ENCODE measurements at places on chromosomes 11 and 22. TPM values are rescaled to one million over a fixed set of nuclear protein-coding genes. Genes with fewer than 3 reads are reported as not detected.

DNA sequence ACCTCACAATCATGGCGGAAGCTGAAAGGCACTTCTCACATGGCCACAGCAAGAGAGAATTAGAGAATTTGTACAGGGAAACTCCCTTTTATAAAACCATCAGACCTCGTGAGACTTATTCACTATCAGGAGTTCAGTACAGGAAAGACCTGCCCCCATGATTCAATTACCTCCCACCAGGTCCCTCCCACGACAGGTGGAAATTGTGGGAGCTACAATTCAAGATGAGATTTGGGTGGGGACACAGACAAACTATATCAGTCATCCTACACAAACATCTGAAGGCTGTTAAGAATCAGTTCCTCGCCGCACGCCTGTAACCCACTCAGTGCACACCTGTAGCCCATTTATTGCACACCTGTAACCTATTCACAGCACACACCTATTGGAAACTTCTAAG, 39.8 kb downstream of the CHST1 start:
- no peak for DNase-seq

DNA sequence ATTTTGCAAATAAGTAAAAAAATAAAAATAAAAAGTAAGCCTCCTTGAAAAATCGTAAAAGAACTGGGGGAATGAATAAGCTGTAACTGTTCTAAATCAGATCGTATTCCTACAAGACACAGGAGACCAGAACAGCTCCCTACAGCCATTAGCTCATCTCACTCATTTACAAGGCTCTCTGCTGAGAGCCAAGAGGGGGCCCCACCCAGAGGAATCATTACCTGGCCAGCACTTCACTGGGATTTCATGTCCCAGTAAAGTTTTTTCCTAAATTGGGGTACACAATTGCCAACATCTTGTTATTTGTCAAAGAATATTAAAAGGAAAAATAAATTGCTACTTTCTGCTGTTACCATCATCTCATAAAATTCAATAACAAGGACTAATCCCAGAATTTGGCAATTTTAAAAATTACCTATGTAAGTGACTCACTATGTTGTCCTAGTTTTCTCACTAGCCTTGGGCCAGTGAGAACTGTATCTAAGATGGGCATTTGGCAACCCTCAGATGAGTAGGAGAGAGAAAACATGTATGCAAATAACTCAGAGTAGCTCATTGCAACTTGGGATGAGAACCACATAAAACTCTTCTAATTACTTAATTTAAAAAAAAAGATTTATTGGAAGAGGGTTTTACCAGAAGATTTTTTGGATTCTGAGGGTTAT, 18.4 kb upstream of the SMTN start:
- no peak for DNase-seq

- DNase-seq = no peak
These were observed 171.9 kb upstream of the MPPED2 start for GRCh38 chr11:30758012-30758411.

DNA sequence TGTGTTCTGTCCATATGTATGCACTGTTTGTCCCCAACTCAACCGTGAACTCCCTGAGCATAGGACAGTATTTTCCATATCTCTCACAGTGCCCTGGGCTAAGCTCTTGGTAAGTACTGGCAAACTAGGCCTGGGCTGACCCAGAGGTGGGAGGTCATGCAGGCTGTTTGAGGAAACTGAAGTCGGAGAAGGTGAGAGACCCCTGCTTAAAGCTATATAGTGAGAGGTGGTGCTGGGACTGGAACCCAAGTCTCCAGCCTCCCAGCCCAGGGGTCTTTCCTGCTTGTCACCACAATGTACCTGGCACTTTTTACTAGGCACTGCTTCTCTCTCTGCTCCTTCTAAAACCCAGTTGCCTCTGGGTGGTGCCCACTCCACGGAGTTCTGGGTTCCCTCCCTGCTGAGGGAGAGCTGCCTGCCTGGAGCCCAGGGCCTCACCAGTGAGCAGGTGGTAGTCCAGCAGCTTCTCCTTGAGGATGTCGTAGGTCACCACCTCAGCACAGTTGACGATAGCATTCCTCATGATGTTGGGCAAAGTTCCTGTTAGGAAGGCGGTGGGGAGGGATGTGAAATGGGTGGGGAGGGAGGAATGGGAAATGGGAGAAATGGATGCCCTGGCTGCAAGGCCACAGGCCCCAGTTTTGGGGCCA, 4.7 kb downstream of the UCP3 start:
- no peak for DNase-seq

DNA sequence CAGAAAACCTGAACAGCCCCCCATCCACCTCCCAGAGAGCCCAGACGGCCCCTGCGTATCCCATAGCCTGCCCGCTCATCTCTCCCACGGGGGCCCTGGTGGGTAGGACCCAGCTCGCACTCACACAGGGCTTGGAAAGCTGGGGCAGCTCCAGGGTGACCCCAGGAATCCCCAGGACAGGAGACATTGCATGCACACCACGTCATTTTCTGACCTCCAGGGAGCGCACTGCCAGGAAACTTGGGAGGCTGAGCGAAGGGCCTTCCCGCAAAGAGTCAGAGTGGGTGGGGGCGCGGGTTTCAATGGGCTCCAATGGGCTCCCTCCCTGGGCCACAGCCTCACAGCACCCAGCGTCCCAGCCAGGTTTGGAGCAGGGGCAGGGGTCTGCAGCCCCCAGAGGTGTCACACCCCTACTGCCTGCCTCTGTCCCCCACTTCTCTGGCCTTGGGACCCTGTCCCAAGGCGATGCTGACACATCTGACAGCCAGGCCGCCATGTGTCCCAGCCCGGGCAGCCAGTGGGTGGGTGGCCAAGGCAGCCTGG, 8.2 kb upstream of the SYT8 start:
- no peak for DNase-seq

DNA sequence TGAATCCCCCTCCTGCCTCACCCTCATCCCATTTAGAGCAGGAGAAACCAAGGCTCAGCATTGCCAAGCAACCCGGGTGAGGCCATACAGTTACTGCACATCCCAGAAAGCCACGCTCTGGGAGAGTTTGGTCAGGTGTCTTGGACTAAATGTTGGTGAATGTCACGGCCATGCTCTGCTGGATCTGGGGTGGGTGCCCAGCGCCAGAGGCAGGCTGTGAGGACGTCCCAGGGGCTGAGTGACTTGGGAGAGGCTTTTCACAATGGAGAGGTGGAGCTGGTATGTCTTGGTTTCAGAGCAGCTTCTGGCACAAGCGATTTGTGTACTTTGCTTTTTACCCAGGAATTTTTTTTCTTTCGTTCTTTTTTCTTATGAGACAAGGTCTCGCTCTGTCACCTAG, 6.6 kb downstream of the SERHL2 start:
- no peak for DNase-seq

DNA sequence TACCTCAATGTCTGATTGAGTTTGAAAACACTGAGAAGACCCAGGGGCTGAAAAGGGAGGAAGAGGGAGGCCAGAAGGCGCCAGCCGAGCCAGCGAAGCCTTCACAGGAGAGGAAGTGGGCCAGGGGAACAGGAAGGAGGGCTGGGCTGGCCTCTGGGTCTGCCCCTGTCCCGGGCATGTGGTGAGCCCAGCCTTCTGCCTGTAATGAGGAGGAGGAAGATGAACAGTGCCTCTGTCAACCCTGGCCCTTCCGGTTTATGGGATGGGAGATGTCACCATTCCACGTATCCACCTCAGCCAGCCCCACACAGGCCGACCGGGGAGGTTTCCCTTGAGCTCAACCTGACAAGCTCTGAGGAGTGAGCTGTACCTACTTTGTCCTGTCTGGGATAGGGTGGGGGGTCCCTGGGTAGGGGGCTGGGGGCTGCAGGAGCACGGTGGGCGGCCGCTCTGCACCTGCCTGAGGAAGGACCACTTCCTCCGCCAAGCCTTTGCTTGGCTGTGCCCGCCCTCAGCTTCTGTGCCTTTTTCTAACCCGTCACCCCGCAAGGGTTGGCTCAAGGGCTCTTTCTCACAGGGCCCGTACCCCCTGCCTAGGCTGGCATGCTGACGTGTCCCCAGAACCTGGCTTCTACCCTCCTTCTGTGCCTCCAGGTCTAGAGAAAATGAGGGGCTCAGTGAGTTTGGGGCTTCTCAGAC, 2.0 kb downstream of the PARVG start:
- peak; percentile 74 for DNase-seq

DNA sequence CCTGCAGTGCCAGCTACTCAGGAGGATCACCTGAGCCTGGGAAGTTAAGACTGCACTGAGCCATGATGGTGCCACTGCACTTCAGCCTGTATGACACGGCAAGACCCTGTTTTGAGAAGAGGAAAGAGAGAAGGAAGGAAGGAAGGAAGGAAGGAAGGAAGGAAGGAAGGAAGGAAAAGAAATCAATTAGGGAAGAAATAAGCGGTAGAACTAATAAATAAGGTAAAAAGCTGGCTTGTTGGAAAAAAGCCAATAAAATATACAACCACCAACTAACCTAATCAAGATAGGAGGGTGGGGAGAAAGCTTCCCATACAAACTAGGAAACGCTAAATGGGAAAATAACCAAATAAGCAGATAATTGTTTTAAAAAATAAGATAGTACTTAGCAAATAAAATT, 12.3 kb downstream of the A4GALT start:
- DNase-seq = no peak

DNA sequence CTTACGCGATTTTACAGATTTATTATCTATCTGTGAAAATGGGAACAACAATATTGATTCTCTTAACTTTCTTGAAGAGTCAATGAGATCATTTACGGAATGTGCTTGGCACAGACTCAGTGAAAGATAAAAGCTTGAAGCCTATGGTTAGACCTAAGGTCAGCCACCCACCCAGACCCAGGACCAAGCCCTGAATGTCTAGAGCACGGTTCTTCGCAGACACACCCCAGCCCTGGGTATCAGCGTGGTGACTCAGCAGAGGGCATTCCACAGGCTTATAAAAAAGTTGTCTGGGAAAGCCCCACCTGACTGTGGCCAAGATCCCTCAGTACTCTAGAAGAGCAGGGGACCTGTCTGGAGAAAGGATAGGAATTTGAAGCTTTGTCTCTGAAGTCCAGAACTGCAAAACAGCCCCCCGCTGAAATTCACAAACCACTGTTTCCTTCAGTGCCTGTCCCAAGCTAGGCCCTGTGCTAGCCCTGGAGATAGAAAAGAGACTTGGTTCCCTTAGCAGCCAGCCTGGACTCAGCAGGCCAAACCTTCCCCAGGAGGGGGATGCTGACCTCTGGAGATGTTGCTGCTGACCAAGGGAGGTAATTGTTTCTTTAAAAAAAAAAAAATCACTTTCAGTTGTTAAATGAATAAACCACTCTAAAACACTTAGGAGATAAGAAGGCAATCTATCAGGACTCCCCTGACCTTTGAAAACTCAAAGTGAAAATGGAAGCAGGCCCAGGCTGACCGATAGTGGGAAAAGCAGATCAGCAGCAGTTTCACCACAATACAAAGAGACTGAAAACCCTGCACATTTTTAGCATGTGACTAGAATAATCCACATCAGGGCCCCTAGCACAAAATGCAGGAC, 114.0 kb downstream of the ABTB2 start:
- DNase-seq = peak; percentile 83

DNA sequence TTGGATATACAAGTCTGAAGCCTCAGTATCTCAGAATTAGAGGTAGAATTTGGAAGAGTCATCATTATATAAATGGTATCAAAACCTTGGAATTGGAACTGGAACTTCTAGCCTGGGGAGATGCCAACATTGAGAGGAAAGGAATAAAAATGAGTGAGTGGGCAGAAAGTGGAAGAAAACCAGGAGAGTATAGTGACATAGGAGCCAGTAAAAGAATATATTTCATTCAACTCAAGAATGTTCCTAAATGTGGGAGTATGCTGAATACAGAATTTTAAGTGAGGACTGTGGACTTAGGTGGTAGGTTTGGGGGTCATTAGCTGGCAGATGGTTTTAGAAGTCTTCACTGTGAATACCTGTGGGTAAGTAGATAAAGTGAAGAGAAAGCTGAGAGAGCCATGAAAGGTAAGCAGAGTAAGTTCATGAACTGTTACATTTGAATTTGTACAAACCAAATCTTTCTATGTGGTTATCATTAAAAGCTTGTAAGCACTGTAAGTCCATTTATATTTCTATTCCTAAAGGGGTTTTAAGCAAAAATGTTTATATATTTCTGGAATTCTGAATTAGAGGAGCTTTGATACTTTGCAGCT, 60.2 kb downstream of the PDHX start:
- no peak for DNase-seq

- DNase-seq = no peak
These were observed 194.3 kb downstream of the OPCML start for GRCh38 chr11:133337951-133338418.

GRCh38 chr22:49588739-49589138, 238.9 kb downstream of the BRD1 start:
- DNase-seq = no peak

GRCh38 chr11:61026121-61027031, 54.9 kb downstream of the CD6 start:
- DNase-seq = peak; percentile 76

DNA sequence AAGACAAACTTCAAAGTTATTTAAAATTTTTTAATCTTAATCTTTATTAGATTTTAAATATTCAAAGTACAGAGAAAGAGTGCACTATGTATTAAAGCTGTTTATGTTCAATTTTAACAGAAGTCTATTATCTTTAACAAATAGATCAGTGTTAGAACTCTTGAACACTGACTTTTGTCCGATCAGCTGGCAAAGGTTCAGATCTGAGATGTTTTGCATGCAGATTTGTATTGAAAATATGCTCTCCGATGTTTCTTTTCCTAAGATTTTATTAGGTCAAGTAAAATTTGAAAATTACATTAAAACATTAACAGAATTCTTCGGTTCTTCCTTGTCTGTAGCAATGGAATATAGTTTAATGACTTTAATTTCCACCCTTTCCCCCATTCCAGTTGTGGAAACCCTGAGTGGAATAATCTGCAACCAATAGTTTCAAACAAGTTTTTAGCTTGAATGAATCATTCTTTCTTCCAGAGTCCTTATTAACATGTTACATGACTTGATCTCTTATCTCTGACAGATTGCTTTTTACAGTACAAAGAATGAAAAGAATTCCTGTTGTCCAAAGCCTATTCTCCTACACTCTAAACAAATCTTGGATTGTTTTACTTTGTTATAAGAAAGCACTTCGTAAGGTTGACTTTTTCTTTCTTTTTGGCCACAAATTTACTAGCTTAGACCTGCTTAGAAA, 11.4 kb upstream of the TCP11L1 start:
- DNase-seq = no peak

GRCh38 chr11:61342207-61342803, 9.3 kb downstream of the TKFC start:
- DNase-seq = no peak

GRCh38 chr11:102447193-102447592, 5.4 kb downstream of the TMEM123 start:
- DNase-seq = no peak

GRM5 gene
- total RNA-seq = not detected

DEUP1 gene
- not detected for total RNA-seq

SLC1A2 gene
- not detected for total RNA-seq

POTEH gene
- not detected for total RNA-seq

A4GALT gene
- not detected for total RNA-seq

IRAG1 gene
- not detected for total RNA-seq

TRPC6 gene
- not detected for total RNA-seq

CHADL gene
- total RNA-seq = 0.12 TPM

SEC14L2 gene
- total RNA-seq = 12.8 TPM

SAA1 gene
- not detected for total RNA-seq
